ENCODE measurements at places on chromosomes 2 and 18. TPM values are rescaled to one million over a fixed set of nuclear protein-coding genes. Genes with fewer than 3 reads are reported as not detected.

DNA sequence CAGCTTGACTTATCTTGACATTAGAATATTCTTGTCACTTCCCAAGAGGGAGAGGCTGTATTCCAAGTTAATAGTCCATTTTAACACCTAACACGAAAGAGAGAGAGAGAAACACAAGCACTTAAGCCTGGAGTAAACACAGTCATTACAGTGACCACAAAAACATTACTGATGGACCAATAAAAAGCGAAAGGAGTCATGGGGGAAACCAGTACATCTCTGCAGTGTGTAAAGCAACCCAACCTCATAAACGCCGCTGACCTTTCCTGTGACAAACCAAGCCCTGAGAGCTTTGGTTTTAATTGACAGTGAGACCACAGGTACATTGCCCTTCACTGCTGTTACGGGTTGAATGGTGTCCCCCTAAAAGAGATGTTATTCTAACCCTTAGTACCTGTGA is 78.3 kb downstream of the SMAD4 start:
- no peak for DNase-seq

DNA sequence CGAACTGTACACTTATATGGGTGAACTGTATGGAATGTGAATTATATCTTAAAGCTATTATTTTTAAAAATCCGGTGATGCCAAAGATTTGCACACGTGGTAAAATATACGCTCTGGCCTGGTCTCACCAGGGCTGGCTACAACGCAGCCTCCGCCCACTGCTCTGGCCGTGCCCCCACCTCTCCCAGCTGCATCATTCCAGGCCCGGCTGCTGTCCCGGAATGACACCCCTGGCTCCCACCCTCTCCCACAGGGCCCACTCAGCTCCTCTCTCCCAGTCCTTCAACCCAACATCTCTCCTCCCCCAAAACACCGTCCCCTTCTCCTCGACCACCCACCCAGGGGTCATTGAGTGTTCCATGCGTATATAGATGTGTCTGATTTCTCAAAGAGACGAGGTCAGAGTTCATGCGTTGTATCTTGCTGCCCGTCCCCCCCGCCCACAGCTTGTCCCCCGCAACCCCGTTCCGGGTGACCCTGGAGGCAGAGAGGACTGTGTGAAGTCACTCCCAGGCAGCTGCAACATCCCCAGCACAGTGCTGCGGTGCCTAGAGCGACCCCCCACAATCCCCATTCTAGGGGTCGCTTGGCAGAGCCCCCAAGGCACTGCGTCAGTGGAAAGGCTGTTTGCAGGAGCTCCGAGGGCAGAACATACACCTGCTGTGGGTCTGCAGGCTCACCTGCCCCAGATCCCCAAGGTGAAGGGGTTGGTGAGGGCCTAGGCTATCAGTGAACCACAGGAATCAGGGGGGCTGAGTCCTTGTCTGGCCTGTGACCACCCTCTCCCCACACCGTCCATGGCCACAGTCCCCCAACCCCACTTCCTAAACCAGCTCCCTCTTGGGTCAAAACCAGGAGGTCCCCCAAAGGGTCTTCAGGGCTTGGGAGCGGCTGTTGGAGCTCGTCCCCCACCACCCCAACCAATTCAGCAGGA is 13.3 kb downstream of the DNMT3A start:
- no peak for DNase-seq

- no peak for DNase-seq
Observed at GRCh38 chr2:154591294-154591820, 107.1 kb upstream of the KCNJ3 start.

The IL18R1 gene
- 1.4 TPM for total RNA-seq

The CTNNA2 gene
- total RNA-seq: not detected

DNA sequence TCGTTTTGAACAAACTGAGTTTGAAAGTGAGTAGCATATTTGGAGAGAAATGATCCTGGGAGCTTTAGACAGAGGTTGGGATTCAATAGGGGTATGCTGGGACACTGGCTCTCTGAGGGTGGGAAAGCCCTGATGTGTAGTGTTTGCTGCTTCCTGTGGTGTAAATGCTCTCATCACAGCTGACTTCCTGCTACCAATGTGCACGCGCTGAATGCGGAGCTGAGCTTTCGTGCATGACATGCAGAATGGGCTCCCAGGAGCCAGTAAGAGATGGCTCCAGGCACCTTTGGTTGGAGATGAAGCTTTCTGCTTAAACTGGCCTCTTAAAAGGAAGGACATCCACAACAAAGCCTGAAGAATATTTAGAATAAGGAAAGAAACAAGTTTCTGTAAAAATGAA is 224.1 kb upstream of the CCDC150 start:
- DNase-seq: no peak

The NCKAP1 gene
- 364 TPM for total RNA-seq

The REG1B gene
- not detected for total RNA-seq

- DNase-seq: no peak
Observed at GRCh38 chr2:12490641-12491040, 226.1 kb upstream of the TRIB2 start.

GRCh38 chr2:126950504-126950903 is 51.8 kb downstream of the TEX51 start:
- no peak for DNase-seq

The NLRC4 gene
- total RNA-seq: not detected

The KIF1A gene
- 0.05 TPM for total RNA-seq

- no peak for DNase-seq
Observed at GRCh38 chr2:98896944-98897343, 39.1 kb downstream of the CRACDL start.

DNA sequence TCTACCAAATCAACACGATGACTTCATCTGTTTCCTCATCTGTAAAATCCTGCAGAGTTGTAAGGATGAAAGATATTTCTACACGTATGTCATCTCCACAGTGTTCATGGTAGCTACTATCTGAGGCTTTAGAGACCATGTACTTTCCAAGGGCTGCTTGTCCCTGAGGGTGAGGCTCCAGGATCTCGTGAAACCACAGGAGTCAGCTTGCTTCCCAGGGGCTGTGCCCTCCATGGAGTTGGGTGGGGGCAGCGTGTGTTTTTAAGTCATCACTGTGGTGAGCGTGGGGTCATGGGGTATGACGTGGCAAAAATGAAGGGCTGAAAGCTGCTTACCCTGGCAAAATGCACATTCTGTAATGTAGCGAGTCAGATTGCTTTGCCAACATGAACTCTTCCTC is 81.6 kb downstream of the ASAP2 start:
- peak; percentile 32 for DNase-seq

The FBXO36 gene
- 1.0 TPM for total RNA-seq

The VWA3B gene
- total RNA-seq: not detected

- no peak for DNase-seq
Observed at GRCh38 chr2:152584301-152584700, 133.0 kb downstream of the PRPF40A start.

- no peak for DNase-seq
Observed at GRCh38 chr2:42337356-42337820, 23.6 kb downstream of the COX7A2L start.

The MYO1B gene
- 131 TPM for total RNA-seq

DNA sequence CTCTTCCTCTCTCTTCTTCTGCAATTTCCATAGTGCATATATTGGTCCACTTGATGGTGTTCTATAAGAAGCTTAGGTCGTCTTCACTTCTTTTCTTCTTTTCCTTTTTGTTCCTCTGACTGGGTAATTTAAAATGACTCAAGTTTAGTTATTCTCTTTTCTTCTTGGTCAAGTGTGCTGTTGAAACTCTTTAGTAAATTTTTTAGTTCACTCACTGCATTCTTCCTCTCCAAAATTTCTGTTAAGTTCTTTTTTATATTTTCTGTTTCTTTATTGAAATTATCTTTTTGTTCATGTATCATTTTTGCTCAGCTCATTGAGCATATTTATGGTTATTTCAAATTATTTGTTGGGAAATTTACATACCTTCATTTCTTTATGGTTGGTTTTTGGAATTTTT is 32.7 kb upstream of the ZSWIM2 start:
- no peak for DNase-seq

- DNase-seq: peak; percentile 87
Observed at GRCh38 chr2:99880148-99880963, 262.0 kb downstream of the AFF3 start.

DNA sequence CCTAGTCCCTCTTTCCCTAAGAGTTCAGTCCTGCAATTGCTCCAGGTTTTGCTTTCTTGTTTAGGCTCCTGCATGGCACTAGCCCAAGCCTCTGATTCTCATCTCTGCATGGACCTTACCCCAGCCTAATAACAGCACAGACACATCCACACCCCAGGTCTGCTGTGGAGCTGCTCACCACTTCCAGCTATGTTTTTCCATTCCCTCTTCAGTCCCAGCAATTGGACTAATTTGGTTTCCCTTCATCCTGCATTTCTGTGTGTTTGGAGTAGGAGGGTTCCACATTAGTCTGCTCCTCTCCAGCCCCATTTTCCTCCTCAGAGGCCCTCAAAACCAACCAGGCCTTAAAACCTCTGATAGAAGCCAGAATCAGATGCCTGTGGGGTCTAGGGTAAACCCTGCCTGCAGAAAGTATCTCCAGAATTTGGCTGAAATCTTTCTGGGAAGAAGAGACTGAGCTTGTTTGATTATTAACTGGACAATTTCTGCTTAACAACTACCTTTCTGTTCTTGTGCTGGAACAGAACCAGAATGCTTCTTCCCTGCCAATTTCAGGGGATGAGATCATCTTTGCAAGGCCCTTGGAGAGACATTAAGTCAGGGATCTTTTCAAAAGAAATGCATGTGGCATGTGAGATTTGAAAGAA is 95.9 kb downstream of the GFPT1 start:
- peak; percentile 56 for DNase-seq

GRCh38 chr18:14978962-14979535 is 231.1 kb downstream of the ANKRD30B start:
- DNase-seq: peak; percentile 51

- no peak for DNase-seq
Observed at GRCh38 chr2:47259829-47260228, 104.7 kb upstream of the STPG4 start.

The G6PC2 gene
- total RNA-seq: not detected

Measured in dermis blood vessel endothelial cell (primary cell).